Activated CD4-positive, alpha-beta memory T cell treated with anti-CD3 and anti-CD28 coated beads for 36 hours (primary cell): ENCODE measurements at places on chromosomes 2 and 18.

DNA sequence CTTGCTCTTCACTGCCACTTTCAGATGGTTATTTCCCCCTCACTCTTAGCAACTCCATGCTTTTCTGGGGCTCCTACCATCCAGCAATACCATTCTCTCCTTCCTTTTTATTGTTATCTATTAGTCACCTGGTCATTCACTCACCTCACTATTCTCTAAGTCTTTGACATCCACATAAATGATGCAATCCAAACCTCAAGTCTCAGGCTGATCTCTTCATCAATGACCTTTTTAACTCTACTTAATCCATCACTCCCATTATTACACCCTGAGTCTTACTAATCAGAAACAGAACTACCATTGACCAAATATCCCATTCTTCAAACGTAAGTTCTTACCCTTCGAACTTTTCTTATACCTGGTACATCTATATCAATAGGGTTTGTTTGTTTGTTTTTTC, 79.7 kb downstream of the ITSN2 start:
- no peak for DNase-seq

- peak; percentile 53 for DNase-seq
Observed at GRCh38 chr2:105287692-105288091, 41.8 kb downstream of the TGFBRAP1 start.

DNA sequence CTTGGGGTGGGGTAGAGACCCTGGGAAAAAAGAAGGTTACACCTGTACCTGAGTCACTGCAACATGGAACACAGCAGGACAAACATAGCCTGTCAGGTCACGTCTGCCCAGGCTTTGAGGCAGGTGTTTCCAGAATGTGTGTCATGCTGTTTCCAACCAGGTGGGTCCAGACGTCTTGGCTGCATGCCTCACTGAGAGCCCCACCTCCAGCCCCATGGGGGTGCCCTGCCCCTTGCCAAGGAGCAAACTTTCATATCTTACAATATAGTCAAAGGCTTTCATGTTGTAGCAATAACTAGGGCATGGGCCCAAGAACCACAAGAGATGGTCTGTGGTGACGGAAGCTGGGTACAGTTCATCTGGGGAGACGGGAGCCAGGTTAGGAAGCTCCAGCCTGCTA, 499.7 kb downstream of the BCL11A start:
- no peak for DNase-seq

- DNase-seq: no peak
Observed at GRCh38 chr18:36255072-36255698, 42.3 kb upstream of the FHOD3 start.

DNA sequence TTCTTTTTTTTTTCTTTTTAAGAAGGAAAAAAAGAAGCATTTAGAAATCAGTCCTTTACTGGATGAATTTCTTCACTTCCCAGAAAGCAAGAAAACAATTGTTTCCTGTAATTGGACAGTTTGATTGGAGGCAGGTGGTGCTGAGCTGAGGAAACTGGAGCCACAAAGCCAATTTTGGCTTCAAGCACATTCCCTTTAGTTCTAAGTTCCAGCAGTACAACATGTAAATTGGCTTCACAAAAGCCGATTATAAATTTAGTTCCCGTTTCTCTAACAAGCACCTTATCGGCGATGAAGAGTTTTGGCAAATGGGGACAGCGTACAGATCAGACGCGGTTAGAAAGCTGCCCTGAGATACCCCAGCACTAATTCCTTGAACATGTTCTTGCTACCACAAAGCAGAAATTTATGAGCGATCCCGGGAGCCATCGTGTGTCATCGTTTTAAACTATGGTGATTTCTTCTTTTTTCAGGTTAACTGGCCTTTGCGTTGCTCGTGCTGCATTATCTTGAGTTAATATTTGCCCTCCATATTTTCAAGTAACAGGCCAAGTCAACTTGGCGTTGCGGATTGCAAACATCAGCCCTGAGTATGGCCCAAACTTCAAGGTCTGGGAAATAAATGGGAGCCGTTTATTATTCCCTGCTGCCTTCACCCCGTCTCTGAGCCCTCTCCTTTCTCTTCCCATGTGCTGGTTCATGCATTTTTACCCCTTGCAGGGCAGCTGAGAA, 190.4 kb upstream of the ID2 start:
- no peak for DNase-seq

- DNase-seq: no peak
Observed at GRCh38 chr2:44351088-44351487, 10.2 kb downstream of the PREPL start.

DNA sequence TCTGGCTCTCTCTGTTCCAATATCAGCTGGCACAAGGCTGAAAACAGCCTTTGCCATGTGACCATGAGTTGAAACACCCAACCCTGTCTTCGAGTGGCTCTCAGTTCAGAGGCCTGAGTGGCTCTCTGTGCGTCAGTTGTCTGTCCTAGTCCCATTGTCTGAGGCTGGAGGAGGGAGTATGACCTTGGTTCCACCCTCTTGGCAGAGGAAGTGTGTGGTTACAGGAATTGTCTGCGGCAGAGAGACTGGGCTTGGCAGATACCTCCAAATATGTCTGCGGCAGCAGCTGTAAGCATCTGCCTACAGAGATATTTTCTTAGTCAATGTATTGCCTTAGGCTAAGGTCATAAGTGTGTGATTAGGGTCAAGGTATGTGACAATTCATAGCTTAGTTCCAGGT, 32.6 kb downstream of the CNGA3 start:
- DNase-seq: no peak

GRCh38 chr2:179304424-179304823, 39.8 kb upstream of the SESTD1 start:
- DNase-seq: no peak

DNA sequence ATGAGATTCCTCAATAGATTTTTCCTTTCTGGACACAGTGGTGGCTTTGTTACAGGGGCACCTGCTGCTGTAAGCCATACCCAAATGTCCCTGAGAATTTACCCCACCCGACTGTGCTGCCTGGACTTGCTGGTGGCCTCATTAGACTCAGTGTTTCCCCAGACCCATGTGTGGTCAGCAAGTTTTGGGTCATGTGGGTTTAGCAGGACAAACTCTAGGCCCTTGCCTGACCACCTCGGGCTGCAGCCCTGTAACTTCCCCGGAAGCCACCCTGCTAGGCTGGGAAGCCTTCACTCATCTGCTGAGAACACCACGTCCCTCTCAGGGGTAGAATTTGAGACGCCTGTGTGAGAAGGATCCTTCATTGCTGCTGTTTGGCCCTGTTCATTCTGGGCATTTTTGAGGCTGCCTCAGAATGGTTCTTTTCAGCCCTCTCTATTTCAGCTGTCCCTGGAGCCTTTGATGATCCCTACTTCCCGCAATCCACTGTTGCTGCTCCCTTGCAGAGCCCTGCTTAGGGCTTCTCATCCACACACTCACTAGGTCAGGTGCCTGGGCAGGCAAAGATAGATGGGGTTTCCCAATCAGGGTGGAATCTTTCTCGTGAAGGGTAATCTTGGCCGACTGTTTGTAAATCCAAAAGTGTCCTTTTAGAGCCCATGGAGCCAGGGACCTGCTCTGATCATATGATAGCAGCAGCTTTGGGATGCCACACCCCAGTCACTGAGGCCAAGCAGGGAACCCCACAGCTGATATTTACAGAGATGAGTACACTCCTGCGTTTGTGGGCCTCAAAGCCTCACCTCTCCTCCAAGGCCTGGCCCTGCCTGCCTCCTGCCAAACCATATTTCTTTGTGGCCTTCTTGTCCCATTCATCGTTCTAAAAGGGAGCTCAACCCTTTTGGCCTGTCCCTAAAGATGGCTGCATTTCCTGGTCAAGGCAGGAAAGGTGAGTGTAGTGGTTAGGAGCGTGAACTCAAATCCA, 6.7 kb downstream of the EHD3 start:
- DNase-seq: no peak

DNA sequence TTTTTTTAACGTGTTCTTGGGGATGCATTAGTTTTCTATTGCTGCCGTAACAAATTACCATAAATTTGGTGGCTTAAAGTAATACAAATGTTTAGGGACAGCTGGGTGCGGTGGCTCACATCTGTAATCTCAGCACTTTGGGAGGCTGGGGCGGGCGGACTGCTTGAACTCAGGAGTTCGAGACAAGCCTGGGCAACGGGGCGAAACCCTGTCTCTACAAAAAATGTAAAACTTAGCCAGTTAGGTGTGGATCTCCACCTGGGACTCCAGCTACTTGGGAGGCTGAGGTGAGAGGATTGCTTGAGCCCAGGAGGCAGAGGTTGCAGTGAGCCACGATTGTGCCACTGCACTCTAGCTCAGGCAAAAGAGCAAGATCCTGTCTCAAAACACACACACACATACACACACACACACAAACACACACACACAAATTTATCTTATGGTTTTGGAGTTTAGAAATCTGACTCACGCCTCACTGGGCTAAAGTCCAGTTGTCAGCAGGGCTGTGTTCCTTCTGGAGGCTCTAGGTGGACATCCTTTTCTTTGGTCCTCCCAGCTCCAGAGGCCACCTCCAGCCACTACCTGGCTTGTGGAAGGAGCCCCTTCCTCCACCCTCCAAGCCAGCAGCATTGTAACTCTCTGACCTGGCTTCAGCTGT, 76.1 kb downstream of the SEPTIN10 start:
- DNase-seq: no peak

- DNase-seq: no peak
Observed at GRCh38 chr18:35345460-35345921, 1.3 kb upstream of the ZNF24 start.

DNA sequence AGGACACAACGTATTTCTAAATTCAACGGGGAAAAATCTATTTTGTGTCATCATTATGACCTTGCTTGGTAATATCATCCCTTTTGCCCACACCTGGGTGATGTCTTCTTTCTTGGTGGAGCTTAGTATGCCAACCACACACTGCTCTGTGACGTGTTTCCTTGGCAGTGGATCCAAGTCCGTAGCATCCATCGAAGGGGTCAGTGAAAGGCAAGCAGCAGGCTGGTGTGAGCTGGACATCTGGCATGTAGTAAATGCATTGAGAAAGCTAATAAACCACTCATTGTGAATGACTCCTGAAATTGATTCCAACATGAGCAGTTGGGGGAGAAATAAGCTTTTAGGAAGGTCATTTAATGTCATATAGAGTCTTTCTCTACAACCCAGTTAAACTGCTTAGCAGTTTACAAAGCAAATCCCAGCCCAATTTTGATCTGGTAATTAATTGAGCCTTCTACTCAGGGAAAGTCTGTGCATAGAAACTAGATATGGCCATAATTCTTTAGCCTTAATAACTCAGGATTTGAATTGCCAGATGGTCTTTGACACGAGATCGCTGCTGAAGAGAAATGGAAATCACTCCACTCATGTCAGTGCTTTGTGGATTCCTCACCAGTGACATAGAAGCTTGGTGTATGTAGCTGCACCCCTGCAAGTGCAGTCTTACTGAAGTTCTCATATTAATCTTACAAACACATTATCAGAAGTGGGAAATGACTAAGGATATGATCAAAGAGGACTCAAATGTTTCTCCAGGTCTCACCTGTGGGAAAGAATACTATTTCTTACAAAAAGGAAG, 494.8 kb downstream of the CMPK2 start:
- no peak for DNase-seq

GRCh38 chr2:120220756-120221155, 2.4 kb downstream of the TMEM185B start:
- no peak for DNase-seq

DNA sequence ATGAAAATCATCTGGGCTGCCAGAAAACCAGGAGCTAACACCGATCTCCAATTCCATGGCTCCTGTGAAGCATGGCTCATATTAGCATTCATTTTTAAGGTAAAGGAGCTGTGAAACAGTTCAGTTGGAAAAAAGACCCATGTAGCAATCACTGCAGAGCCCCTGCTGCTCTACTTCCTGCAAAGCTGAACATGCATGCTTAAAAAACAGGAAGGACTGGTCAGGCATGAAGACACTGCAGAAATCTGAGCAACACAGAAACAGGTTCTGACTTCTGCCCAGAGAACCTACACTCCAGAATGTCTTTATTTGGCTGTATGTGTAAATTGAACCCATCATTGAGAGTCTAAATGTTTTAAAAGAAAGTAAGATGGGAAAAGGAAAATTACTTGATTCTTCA, 950.6 kb downstream of the DCDC2C start:
- DNase-seq: no peak

DNA sequence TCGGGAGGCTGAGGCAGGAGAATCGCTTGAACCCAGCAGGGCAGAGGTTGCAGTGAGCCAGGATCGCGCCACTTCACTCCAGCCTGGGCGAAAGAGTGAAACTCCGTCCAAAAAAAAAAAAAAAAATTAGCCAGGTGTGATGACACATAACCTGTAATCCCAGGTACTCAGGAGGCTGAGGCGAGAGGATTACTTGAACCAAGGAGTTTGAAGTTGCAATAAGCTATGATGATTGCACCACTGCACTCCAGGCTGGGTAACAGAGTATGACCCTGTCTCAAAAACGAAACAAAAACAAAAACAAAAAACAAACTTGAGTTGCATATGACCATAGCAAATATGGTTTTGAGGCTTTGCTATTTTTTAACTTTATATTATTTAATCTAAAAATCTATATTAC, 25.8 kb downstream of the SANBR start:
- DNase-seq: no peak

GRCh38 chr18:8726963-8727705, 21.8 kb downstream of the MTCL1 start:
- no peak for DNase-seq

- no peak for DNase-seq
Observed at GRCh38 chr2:83015900-83016299, 1443.2 kb downstream of the SUCLG1 start.

DNA sequence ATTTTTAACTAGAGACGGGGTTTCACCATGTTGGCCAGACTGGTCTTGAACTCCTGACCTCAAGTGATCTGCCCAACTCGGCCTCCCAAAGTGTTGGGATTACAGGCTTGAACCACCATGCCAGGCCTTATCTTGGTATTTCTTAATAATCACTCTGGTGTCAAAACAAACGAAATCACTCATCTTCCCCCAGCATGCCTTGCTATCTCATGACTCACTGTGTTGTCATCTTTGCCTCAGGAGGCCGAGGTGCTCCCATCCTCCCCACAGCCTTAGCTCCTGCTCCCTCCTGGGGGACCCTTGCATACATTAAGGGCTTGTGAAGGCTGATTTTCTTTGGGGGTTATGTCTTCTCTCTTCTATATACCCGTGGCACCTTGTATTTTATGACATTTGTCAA, 250.1 kb upstream of the DPP10 start:
- DNase-seq: no peak

- peak; percentile 76 for DNase-seq
Observed at GRCh38 chr2:207251573-207252192, 85.9 kb upstream of the KLF7 start.

GRCh38 chr2:5782103-5782502, 89.9 kb downstream of the SOX11 start:
- DNase-seq: no peak

GRCh38 chr2:73993778-73994177, 9.1 kb downstream of the TET3 start:
- peak; percentile 47 for DNase-seq
